ENCODE measurements at places on chromosomes 6 and 20.

- DNase-seq, result no peak
Measured at GRCh38 chr6:52361414-52361944, 472 bp upstream of the PAQR8 start.

DNA sequence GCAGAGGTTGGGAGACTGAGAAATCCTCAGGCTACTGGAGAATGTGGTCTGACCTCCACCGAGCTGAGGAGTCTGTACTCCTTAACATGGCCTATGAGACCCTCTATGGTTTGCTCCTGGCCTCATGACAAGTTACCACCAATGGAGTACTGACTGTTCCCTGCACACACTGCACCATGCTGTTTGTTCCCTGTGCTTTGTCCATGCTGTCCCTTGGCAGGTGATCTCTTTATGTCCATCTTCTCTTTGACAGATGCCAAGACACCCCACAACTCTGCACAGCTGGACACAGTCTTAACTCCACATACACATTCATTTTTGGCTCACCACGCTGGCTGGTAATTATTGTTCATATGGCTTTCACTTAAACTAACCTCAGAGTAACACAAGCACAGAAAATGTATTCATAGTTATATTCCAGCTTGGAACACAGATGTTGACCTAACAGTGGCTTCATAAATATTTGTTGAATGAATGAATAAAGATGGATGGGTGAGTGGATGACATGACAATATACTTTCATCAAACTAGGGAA, 258.0 kb downstream of the ATXN1 start:
- DNase-seq, result no peak

- DNase-seq, result no peak
Measured at GRCh38 chr6:155418017-155418761, 37.5 kb downstream of the NOX3 start.

DNA sequence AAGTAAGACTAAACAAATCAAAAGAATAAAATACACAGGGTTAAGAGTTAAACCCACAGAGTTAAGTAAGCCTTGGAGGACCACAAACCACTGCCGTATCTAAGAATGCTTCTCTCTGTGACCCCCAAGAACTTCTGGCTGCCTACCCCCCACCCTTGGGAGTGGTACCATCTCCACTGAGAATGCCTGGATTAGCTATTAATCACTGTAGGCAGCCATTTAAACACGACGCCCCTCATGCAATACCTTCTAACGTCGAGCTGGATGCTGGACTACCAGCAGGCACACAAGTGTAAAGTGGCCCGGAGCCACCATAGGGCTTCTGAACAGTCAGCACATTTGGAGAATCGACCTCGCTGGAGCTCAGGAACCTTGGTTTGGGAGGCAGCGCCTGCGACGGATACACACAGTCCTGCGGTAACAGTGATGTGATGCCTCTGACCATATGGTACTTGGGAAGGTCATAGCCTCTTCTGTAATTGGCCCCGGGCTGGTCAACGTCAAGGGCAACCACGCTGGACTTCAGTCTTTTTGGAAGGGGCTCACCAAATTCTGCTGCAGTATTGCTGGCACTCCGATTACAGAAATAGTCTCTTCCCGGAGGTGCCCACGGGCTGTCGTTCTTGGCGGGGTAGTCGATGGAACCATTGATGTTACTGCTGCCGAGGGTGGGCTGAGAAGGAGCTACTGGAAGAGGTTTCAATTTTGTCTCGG, 18.0 kb downstream of the ZNF217 start:
- DNase-seq, result no peak

- DNase-seq, result no peak
Measured at GRCh38 chr6:125793863-125794262, 3.1 kb downstream of the NCOA7 start.
